ENCODE measurements at places on chromosomes 5 and 9.

- no peak for DNase-seq
Measured at GRCh38 chr9:128055344-128056040, 11.6 kb downstream of the NAIF1 start.

- no peak for DNase-seq
Measured at GRCh38 chr5:164869325-164869724, 1363.9 kb downstream of the MAT2B start.

DNA sequence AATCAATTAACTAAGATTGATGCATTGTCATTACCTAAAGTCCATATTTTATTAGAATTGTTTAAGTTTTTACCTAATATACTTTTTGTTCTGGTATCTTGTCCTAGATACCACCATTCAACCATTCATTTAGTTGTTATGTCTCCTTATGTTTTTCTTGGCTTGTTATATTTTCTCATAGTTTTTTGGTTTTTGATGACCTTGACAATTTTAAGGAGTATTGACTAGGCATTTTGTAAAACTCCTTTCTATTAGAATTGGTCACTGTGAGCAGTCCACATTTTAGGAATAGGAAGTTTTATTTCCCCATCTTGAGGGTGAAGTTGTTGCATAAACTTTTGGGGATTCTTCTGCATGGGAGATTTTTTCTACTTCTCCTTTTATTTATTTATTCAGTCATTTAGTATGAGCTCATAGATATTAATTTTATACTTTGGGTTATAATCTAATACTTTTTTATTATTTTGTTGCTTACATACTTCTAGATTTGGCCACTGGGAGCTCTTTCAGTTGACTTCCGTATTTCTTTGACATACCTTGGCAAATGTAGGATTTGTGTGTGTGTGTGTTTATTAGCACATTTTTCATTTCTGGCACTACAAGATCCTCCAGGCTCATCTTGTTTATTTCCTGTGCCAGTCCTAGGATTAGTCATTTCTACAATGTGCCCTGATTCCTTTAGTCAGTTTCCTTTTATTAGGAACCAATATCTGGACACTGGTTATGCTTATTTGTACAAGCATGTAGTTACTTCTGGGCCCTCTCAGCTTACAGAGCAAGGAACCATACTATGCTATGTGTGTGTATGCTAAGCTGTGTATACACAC is 134.9 kb upstream of the CDKN2B start:
- DNase-seq = no peak

DNA sequence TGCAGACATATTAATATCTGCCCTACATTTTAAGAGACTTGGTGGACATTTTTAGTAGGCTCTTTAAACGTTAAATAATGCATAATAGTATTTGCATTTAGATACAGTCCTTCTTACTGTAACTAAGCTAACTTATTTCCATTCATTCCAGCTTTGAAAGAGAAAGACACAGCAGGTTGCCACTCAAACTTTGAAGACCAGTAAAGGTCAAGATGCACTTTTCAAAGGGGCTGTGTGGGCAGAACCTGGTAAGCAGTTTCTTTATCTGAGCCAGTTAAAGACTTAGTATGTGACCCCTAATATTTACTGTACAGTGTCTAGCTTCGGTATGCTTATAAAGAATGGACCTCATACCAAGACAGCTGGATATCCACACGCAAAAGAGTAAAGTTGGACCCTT is 20.8 kb downstream of the PLGRKT start:
- no peak for DNase-seq

DNA sequence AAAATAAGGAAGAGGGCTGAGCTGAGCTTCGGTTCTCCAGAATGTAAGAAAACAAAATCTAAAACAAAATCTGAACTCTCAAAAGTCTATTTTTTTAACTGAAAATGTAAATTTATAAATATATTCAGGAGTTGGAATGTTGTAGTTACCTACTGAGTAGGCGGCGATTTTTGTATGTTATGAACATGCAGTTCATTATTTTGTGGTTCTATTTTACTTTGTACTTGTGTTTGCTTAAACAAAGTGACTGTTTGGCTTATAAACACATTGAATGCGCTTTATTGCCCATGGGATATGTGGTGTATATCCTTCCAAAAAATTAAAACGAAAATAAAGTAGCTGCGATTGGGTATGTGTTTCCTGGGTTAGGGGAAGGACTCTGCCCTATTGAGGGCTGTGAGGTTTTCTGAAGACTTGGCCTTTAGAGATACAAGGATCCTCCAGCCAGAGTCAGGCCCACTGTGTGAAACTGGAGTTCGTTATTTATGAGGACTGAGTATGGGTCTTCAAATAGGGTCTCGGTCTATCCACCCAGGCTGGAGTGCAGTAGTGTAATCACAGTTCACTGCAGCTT is 3.8 kb downstream of the EGR1 start:
- no peak for DNase-seq

DNA sequence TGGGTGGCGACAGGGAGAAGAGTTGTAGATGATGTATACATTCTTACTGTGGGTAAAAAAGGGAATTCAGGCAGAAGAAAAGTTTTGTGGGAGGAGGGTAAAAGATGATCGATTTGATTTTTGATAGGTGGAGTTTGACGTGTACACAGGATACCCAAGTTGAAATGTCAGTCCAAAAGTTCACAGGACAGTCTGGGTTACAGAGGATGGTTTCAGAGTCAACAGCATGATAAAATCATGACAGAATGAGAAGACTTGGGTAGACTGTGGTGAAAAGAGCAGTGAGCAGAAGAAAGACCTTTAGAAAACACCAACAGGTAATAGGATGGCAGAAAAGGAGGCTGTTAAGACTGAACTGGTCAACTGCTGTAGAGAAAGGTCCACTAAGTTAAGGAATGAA is 72.2 kb upstream of the FRRS1L start:
- no peak for DNase-seq

GRCh38 chr5:66616520-66617225 is 20.5 kb downstream of the MAST4 start:
- DNase-seq = no peak

DNA sequence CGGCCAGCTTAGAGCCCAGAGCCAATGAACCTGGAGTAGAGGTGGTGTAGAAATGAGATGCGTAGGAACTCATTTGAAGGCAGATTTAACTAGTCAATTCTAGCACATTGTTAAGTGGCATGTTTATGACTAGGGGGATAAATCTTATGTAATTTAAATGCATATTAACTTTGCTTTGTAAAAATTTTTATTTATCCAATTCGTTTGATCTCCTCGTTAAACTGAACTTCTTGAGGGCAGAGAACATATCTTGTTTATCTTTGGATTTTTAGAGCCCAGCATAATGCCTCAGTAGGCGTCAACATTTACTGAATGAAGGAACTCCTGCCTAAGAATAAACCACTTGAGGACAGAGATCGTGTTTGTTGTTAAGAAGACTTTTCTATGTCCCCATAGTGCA is 41.1 kb upstream of the ACOT12 start:
- DNase-seq = no peak

GRCh38 chr9:132241840-132242620 is 80.2 kb downstream of the NTNG2 start:
- DNase-seq = peak; percentile 36

DNA sequence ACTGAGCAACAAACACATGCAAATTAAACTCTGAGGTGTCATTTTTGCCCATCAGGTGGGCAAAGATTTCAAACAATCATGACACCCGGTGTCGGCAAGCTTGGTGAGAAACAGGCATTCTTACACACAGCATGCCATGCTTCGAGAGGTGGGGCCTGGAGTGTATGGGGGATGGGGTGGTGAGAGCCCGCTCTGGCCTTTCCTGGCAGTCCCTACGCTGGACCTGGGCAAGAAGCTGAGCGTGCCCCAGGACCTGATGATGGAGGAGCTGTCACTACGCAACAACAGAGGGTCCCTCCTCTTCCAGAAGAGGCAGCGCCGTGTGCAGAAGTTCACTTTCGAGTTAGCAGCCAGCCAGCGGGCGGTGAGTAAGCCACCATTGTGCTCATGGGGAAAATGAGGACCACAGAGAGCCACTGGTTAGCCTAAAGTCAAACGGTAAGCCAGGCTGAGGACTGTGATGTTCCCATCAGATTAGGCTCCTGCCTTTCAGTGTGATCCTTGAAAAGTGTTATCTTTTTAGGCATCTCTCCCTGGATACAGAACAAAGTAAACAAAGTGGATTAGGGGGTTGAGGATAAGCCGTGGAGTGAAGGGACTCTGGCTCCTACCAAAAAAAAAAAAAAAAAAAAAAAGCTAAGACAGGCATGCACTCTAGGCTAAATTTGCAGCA is 9.4 kb downstream of the MYOZ3 start:
- no peak for DNase-seq

DNA sequence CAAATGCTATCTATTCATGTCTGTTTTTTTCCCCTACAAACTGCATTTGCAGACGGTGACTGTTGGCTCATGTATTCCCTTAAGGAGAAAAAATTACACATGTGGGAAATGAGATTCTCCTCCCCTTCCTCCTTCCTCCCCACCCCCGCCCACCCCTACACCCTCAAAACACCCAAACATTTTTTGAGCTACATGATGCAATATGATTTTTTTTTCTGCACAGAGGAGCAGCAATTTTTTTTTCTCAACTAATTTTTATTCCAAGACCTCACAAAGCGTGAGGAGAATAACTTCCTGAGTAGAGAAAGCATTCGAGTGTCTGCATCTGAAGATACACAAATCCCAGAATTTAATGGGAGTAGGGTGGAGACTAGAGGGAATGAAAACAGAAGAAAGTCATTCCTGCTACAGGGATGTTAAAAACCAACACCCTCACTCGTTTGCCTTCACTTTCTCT is 118.1 kb downstream of the PRDM6 start:
- no peak for DNase-seq

- DNase-seq = no peak
Measured at GRCh38 chr5:169175733-169176132, 125.2 kb downstream of the SLIT3 start.

DNA sequence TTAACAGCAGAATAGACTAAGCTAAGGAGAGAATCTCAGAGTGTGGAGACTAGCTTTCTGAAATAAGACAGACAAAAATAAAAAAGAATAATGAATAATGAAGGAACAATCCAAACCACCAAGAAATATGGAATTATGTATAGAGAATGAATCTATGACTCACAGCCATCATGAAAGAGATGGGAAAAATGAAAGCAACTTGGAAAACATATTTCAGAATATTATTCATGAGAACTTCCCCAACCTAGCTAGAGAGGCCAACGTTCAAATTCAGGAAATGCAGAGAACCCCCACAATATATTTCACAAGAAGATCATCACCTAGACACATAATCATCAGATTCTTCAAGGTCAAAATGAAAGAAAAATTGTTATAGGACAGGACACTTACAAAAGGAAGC is 349.0 kb upstream of the MPDZ start:
- DNase-seq = no peak

DNA sequence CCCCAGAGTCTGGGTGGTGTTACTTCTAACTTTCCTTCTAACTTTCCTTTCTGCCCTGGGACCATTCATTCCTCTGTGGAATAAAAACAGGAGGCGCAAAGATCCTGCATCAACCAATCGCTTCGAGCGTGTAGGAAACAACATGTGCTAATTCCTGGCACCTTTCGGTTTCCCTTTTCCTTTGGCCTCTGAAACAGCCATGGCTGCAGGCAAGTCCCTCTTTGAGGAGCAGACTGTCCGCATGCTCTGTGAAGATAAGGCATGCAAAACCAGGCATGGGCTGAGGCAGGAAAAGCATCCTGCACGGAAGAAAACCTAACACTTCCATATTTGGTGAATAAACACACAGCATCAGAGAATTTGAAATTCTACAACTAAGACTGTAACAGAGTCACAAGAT is 128.3 kb downstream of the HSD17B3 start:
- no peak for DNase-seq

GRCh38 chr9:5884191-5884590 is 6.5 kb upstream of the MLANA start:
- DNase-seq = no peak

DNA sequence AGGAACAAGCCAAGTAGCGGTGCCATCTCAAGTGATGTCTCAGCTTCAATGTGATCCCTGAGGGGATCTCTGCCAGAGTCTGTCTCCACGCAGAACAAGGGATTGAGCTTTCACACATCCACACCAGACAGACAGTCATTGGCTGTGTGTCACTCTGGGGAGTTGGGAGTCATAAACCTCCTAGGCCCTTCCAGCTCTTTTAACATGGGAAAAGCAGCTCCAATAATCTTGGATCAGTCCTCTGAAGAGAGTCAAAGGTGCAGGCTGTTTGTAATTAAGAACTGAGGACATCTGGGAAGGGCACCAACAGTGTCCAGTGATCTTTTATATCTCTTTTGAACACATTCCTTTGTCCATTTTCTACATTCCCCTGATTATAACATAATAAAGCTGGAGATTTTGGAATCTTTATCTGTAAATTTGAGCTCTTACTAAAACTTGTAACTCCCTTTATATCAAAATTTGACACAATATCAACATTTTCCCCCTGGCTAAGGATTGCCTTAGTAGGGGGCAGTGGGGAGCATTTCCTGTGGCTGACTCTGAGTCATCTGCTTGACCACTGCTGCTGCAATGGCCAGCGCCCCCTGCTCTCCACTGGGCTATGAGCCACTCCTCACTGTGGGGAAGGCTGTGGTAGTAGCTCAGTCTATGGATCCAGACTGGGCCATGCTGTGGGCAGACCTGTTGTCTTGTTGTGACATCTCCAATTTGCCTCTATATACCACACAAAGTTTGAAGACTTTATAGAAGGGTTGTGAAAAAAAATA is 284.4 kb downstream of the OSTF1 start:
- DNase-seq = no peak

DNA sequence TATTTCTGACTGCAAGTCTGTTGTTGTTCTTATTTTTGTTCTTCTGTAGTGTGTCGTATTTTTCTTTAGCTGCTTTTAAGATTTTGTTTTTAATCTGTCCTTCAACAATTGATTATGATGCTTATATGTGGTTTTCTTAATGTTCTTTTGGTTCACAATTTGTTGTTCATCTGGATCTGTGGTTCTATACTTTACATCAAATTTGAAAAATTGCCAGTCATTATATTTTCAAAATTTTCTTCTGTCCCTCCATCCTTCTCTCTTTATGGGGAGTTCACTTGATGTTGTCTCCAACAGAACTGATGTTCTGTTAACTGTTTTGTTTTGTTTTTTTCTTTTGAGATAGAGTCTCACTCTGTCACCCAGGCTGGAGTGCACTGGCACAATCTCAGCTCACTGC is 378.5 kb upstream of the CD180 start:
- DNase-seq = no peak

- no peak for DNase-seq
Measured at GRCh38 chr9:125141251-125141650, 2.1 kb downstream of the SCAI start.

DNA sequence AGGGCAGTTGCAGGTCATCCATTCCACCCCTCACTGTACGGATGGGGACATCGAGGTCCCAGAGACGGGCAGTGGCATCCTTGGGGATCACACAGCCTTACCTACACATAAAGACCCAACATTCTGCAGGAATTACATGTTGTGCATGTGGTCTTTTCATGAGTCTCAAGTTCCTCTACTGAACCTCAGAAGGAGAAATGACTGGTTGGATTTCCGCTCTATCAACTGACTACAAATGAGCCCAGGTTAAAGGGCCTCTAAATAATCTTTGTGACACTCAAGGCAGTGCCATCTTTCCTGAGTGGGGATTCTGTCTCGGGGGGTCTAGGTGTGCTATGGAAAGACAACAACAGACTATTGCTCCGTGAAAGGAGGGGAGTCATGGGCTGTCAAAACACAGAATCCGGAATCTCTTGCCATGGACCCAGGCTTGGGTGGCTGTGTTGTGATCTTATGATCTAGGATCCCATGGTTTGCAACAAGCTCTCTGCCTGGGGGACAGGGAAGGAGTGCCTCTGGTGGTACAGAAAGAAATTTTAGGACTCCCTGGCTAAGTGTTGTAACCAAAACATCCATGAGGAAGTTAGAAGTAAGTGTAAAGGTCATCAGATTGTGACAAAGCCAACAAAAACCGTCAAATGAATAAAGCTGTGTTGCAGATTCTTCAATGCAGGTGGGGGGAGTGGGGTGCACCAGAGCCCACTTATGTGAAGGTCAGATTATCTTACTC is 1.9 kb upstream of the SLC31A2 start:
- DNase-seq = no peak

All from CD8-positive, alpha-beta T cell (primary cell).